Amygdala (tissue), 56 donors: ENCODE measurements at places on chromosomes 4 and X.

DNA sequence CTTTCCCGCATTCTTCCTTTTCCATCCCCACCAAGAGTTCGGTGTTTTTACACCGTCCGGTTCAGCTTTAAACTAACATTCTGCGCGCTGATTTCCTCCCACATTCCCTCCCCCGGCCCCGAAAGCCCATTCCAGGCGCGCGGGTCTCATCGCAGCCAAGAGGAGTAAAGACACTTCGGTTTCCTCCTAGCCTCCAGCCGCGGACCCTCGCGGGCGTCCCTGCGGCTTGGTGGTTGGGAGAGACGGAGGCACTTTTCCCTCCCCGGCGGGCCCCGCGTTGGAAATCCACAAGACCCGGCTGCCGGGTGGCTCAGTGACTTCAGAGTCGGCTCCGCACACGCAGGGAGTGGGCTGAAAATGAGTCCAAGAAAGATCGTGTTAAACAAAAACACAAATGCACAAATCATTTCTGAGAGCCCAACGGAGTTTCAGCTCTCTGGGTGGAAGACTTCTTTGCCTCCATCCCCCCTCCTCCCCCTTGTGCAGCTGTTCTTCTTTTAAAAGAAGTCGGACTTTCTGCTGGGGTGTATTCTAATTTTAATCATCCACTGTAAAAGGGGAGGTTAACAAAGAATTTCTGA lies 2.0 kb upstream of the ARX start:
- DNase-seq = no peak

GRCh38 chr4:41485041-41485440 lies 52.9 kb upstream of the LIMCH1 start:
- DNase-seq = no peak

GRCh38 chrX:134688031-134688823 lies 30.0 kb upstream of the PLAC1 start:
- DNase-seq = no peak

GRCh38 chrX:48917139-48918001 lies 1.5 kb downstream of the PIM2 start:
- peak; percentile 66 for DNase-seq

DNA sequence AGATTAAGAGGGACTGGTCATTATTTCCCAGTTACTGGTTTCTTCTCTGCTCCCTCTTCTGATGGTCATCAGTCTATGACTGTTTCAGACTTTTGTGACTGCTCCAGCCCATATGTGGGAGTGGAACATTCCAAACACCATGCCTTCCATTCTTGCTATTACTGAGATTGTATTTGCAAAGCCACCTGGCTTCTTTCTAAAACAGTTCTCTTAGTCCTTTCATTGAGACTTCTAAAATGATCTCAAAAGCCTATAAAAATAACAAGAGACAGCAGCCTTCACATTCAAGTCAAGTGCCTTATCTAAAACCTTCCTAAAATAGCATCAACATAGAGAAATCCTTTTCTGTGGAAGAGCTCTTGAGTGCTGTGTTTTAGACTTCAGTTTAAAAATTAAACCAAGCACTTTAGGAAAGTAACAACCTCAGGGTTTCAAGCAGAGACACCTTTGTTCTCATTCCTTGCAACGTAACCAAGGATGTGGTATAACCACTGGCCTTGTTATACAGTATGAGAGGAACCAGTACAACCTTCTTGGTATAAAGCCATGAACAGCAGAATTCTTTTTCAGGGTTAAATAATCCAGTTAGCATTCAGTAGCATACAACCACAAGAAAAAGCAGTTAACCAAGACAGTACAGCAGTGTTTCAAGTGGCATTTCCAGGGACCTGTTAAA lies 97.1 kb downstream of the NFKB1 start:
- no peak for DNase-seq

DNA sequence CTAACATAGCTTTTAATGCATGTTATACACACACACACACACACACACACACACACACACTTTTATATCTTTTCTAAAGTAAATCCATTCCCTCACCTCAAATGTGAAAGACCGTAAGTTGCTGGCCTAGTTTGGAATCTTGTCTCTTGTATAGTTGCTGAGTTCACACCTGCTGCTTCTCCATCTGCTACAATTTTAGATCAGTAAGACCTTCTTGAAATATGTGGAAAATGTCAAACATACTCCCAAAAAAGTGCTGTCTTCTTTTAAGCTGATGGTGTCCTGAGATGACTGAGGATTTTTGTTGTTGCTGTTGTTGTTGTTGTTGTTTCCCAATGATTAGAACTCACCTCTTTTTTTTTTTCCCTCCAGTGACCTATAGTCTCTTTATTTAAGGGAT lies 121.3 kb downstream of the SNCA start:
- DNase-seq = no peak

DNA sequence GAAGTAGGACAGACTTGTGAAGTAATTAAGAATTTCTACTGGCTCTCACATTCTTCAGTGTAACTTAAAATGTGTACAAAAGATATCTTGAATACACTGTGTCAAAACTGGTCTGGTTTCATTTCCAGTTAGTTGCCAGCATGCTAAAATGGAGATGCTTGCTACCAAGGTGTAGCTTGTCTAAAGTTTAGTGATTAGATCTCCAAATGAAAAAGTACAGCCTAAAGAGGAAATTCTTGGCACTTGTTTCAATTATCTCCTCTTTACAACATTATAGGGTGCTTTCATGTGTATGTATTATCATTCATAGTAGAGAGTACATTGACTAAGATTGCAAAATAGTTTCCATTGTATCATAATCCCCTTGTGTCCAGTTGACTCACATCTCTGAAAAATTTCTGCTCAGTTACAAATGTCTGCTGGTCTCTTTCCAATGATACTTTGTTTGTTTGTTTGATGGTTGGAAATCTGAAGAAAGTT lies 97.3 kb upstream of the SPRY1 start:
- DNase-seq = no peak

DNA sequence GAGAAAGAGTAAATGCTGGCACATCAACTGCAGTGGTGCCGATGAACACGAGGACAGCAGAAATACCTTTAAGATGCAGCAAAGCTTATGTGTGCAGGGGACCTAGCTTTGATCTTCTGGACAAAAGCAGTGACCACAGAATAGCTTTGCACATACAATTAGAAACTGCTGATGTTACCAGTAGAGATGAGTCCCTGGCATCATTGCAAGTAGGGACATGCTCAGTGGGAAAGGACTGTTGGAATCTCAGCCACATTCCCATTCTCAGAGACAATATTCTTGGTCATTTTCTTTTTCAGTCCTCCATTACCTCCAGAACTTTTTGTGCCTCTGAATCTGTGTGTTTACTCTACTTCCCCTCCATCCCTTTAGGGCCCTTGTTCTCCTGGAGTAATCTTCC lies 16.9 kb upstream of the PDLIM3 start:
- no peak for DNase-seq

- no peak for DNase-seq
These were observed 24.8 kb downstream of the NHSL2 start for GRCh38 chrX:71935476-71935875.

GRCh38 chrX:66918511-66918910 lies 279.6 kb upstream of the EDA2R start:
- no peak for DNase-seq

DNA sequence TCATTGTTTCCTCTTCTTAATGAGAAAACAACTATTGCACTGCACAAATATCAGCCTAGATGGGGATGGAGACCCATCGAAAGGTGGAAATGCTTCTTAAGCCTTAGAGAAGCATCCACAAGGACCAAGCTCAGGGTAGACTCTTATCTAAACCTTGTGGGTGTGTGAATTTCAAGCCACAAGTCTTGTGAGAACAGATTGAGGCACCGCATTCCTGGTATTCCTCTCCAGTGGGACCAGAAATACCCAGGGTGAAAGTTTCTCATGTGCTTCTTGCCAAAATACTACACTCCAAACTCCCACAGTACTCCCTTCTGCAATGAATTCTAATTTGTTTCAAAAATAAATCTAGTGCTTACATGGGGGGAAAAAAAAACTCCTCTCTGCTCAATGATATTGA lies 375.6 kb downstream of the PDGFC start:
- no peak for DNase-seq

DNA sequence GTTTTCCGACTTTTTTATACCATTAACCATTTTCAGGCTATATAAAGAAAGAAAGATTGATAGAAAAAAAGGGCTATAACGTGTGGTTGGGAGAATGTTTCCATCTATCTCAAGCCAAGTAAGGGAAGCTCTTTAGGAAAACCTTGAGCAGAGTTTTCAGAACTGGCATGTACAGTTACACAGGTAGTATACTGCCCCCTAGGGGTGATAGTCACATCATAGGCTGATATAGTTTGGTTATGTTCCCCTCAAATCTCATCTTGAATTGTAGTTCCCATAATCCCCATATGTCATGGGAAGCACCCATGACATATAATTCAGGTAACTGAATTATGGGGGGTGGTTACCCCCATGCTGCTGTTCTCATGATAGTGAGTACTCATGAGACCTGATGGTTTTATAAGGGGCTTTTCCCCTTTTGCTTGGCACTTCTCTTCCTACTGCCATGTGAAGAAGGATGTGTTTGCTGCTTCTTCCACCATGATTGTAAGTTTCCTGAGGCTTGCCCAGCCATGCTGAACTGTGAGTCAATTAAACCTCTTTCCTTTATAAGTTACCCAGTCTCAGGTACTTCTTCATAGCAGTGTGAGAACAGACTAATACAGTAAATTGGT lies 186.8 kb downstream of the TMA16 start:
- DNase-seq = no peak

- no peak for DNase-seq
These were observed 566.4 kb upstream of the DIPK2B start for GRCh38 chrX:45766981-45767501.

DNA sequence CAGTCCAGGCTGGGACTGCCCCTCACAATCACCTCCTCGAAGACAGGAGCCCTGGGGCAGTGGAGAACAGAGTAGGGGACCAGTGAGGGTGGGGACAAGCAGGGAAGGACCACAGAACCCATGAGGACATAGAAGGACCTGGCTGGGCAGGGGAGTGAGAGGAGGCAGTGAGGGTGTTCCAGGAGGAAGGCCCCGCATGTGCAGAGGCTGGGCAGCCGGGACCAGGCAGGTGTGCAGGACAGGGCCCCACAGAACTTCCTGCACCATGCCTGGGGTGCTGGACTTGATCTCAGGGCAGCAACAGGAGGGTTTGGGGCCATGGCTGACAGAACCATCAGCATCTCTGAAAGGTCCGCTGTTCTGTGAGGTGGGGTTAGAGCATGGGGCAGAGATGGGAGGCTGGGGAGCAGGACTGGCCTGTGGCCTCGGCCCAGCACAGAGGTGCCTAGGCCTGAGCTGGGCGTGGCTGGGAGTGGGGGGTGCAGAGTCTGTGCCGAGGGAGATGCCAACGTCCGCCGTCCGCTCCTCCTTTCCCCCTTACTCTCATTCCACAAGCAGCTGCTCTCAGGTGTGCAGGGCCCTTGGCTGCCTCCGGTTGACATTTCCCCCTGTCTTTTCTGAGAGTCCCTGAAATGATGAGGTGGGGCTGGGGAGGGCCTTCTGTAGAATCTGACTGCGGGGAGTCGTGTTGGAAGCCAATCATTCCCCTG lies 40.8 kb downstream of the EVC start:
- no peak for DNase-seq

- DNase-seq = no peak
These were observed 111.0 kb downstream of the CPE start for GRCh38 chr4:165489786-165490185.

- no peak for DNase-seq
These were observed 606.0 kb downstream of the BCOR start for GRCh38 chrX:39491548-39492297.

DNA sequence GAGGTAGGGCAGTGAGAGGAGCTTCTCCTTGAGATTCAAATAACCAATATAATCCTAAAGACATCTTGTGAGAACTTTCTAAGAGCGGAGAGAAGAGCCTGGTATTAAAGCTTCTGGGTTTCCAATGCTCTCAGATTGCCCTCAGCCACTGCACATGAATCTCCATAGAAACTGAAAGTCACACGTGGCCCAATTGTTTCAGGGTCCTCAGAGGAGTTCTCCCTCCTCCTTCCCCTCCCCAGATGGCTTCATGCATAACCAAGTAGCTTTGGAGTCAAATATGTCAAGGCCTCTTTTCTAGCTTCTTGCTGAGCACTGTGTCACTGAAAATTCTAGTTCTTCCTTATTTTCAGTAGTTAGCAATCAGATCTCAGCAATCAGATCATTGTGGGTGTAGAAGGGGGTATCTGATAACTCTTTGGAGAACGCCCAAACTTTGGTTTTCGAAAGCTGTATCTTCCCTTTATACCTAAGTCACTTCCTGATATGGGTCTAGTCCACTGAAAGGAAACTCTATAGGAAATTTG lies 2.2 kb downstream of the BTK start:
- no peak for DNase-seq

DNA sequence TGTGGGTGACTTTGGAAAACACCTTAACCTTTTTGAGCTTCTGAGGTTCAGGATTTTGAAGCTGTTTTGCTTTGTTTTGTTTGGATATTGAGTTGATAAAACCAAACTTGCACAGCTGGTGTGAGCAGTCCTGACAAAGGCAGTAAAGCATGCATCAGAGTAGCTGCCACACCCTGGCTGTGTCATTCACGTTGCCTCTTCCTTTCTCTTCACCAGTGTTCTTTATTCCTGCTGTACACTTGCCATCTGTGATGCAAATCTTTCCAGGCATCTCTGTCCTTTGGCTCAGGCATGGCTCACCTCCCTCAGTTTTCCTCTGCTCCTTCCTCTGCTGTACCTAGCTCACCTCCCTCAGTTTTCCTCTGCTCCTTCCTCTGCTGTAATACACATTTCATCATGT lies 1850.2 kb upstream of the AGA start:
- DNase-seq = no peak

DNA sequence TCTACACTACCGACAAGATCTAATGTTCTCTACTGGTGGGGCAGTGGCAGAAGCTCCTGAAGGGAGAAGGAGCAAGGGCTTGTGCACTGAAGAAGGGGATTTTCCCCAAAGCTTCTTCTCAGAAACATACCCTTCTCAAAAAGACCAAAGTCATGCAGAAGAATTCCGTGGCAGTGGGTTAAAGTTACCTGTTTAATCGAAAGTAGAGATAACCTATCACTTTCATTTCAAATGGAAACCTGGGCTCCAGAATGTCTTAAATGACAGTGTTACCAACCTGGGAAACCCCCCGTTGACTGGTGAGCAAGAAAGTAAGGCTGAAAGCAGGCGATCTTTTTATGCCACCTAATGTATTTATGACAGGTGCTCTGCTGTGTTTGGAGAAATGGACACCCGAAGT lies 92.5 kb upstream of the TEX13D start:
- no peak for DNase-seq
